Stimulated activated naive CD8-positive, alpha-beta T cell treated with anti-CD3 and anti-CD28 coated beads, Interleukin-15, amount 100 ng/mL, for 72 hours (primary cell): ENCODE measurements at places on chromosomes 4 and X.
A peak's percentile ranks its signal among the peaks of the same experiment; 100 is the strongest.

DNA sequence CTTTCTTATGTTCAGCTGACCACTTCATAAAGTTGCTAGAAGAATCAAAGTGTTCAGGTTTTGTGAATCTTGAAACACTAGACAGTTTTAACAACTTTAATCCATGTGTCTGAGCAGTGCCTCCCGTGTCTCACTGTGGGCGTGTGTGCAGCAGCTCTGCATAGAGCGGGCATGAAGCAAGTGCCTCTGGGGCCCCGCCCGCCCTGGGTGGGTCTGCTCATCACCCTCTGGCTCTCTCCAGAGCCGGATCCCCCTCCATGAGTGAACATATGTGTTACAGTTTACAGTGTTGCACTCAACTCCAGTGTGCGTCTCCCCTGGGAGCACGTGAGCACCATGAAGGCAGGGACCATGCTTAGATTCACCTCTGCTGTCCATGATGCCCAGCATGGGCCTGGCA, 37.6 kb upstream of the CRMP1 start:
- no peak for DNase-seq

GRCh38 chr4:169283114-169283509, 12.4 kb upstream of the SH3RF1 start:
- no peak for DNase-seq

DNA sequence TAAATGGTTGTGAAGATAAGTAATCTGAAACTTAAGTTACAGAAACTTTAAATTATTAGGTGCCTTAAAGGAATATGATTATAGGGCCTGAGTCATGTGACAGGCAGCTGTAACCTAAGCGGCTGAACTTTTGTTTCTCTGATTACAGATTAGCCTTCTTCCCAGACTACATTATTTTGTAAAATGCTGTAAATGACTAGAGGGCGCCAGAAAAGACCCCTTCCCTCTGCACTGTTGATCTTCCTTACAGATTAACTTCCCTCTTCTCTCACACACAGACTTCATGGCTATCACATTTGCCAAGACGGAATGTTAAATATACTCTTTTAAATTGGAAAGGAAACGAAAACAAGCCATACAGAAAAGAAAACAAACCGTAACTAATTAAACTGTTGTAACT, 96.6 kb downstream of the EVC2 start:
- DNase-seq: no peak

- peak; percentile 42 for DNase-seq
Measured at GRCh38 chr4:109276482-109277095, 25.9 kb downstream of the COL25A1 start.

- no peak for DNase-seq
Measured at GRCh38 chr4:182286035-182286434, 42.8 kb downstream of the TENM3 start.

DNA sequence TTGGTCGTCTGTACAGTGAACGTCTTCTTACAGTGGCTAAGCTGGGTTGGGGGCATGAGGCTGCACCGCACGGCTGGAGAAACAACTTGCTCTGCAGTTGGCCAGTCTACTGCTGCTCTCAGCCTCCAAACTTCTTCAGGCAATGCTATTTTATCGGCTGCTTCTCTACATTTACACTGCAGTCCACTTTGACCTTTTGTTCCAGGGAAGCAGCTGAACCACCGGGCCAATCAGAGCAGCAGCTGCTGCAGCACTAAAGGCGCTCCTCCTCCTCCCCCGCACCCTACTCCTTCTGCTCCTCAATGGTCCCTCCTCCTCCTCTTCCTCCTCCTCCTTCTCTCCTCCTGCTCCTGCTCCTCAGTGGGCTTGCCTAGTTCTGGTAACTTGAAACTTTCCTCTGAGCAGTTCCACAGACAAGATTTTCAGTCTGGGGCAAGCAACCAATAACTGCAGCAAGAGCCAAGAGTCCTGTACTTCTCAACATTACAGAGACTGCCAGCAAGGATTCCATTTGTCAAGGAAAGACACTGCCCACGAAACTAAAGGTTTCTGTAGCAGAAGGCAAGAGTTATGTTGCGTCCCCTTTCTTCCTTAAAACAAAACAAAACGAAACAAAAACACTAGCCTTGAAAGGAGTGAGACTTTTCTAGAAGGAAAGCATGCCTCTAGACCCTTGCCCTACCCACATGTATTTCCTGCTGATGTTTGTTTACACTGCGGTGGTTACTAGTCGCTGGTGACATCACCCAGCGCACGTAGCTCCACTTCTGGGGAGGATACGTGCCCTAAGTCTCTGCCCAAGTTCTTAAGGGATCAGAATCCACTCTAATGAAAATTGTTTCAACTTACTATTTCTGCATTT, 125.7 kb upstream of the NAP1L5 start:
- DNase-seq: peak; percentile 69

- no peak for DNase-seq
Measured at GRCh38 chr4:48212165-48212564, 57.5 kb downstream of the TEC start.

- no peak for DNase-seq
Measured at GRCh38 chr4:84719115-84719514, 136.2 kb downstream of the CDS1 start.

DNA sequence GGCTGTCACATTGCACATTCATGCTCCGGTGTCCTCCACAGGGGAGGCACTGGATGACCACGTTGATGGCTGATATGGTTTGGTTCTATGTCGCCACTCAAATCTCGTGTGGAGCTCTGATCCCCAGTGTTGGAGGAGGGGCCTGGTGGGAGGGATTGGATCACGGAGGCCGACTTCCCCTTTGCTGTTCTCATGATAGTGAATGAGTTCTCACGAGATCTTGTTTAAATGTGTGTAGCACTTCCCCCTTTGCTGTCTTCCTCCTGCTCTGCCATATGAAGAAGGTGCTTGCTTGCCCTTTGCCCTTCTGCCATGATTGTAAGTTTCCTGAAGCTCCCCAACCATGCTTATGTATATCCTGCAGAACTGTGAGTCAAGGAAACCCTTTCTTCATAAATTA, 22.3 kb upstream of the NAT8L start:
- no peak for DNase-seq

- no peak for DNase-seq
Measured at GRCh38 chr4:96315815-96316214, 475.9 kb downstream of the PDHA2 start.

DNA sequence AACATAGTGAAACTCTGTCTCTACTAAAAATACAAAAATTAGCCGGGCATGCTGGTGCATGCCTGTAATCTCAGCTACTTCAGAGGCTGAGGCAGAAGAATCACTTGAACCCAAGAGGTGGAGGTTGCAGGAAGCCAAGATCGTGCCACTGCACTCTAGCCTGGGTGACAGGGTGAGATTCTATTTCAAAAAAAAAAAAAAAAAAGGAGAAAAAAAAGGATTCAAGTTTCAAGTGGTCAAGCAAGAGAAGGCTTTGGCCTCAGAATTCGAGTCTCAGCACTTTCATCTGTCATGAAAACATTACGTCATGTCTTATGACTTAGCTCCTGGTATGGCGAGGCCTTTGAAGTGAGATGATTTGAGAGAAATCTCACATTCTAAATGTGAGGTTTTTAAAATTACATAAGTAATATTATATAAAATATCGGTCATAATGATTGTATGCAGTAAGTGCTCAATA, 21.2 kb upstream of the DHRSX start:
- DNase-seq: no peak

GRCh38 chrX:101507372-101507771, 22.1 kb downstream of the ARMCX4 start:
- DNase-seq: no peak

- no peak for DNase-seq
Measured at GRCh38 chr4:141045848-141046247, 87.4 kb downstream of the RNF150 start.

DNA sequence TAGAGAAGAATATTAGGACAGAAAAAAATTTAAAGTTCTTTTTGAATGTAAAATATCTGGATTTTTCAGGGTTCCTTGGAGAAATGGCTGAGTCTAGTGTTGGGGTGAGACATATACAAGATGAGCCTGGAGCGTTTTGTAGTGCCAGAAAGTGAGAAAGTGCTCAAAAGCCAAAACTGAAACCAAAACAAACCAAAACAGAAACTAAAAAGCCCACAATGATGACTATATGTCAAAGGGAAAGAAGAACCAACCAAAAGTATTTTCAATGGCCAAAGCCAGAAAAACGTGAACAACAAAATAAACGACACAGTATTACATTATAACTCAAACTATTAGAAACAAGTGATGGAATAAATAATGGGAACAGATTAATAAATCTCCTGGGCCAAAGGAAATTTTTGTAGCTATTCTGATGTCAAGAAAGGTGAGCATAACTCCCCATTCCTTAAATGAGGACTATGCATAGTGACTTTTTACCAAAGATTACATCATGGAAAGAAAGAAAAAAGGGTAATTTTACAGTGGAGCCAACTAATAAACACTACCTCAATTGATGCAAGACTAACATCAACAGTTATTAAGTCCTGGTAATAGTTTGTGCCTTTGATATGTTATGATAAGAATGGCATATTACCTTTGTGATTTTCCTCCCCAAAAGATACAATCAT, 1137.6 kb downstream of the C4orf33 start:
- no peak for DNase-seq

GRCh38 chrX:9467751-9468150, 2.9 kb downstream of the TBL1X start:
- DNase-seq: no peak

- no peak for DNase-seq
Measured at GRCh38 chrX:66872771-66873170, 233.9 kb upstream of the EDA2R start.

DNA sequence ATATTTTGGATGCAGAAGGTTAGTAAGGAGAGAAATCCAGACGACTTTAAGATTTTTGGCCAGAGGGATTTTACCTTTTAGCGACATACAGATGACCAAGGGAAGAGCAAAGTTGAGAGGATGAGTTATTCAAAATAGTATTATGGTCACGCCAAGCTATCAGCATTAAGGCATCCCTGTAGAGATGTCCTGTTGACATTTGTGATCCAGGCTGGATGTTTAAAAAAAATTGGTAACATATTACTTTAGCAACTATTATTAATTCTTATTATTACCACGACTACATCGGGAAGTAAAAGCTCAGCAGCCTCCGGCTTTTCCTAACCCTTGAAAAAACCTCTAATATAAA, 562 bp upstream of the OSTC start:
- no peak for DNase-seq

DNA sequence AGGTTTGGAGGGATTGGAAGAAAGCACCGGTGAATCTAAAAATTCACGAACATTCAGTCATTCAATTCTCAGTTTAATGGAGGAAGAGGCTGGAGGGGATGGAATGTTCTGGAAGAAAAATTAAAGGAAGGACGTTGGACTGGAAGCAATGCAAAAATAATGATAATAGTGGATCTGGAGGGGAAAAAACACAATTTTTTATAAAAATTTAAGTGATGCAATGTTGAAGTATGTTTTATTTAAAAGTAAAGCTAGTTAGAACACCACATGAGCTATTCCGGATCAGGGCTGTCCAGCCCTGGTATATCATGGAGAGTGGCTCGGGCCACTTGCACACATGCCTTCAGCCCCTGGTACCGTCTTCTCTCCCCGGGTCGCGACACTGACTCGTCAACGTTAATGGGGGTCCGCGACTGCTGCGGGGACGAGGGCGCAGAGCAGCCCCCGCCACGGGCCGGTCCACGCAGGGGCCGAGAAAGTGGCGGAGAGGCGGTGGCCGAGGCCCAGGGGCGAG, 204.6 kb downstream of the TENM3 start:
- DNase-seq: no peak

- DNase-seq: no peak
Measured at GRCh38 chrX:28888416-28888815, 301.2 kb downstream of the IL1RAPL1 start.

DNA sequence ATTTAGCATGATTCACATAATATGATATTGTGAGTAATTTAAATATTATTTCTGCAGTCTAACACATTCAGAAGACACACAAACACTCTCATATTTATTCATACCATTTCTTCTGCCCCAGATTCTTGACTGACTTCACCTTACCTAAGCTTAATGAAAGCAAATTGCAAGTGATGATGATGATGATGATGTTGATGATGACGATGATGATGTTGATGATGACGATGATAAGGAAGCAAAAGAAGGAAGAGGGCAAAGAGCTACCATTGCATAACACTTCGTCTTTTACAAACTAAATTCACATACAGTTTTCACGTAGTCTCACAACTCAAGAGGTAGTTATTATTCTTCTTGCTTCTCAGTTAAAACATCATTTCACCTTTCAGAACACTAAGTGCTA, 404.7 kb downstream of the NAF1 start:
- DNase-seq: no peak

- DNase-seq: no peak
Measured at GRCh38 chr4:174867903-174868302, 38.9 kb upstream of the GLRA3 start.

DNA sequence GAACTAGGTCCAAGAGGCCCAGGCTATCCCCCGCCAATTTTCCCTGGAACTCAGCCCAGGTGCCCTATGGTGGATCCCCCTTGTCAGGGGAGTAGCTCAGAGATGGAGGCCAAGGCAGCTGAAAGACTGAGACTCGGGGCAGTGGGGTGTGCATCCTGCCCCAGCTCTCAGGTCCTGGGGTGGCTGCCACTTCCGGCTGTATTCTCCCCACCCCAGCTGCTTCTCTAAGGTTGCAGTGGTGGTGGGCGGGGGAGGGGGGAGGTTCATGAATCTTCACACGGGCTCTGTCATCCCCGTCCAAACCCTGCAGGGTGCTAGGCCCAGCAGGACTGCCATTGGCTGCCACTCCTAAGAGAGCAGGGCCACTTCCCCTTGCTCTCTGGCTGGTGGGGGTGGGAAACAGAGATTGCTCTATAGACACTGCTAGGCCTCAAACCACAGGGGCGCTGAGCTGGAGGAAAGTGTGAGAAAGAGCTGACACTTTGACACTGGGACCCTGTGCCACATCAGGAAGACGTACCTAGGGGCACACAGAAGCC, 1.5 kb downstream of the SASH3 start:
- peak; percentile 69 for DNase-seq

- DNase-seq: no peak
Measured at GRCh38 chr4:174869339-174869738, 40.3 kb upstream of the GLRA3 start.

DNA sequence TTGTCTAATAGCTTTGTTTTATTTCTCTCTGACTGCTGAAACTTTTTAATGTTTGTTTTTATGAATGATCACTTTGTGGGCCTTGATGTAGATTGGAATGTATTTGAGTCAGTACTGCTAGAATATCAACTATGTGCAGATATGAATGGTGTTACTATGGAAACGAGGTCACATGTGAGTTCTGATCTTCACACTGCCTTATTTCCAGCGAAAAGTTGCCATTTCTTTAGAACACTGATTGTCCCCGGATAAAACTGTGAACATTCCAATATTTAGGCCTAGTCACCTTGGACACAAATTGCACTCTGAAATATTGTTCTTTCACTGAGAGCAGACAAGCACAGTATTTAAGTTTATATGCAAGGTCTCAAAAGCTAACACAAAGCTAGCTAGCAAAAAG, 27.2 kb upstream of the MAGED1 start:
- no peak for DNase-seq

DNA sequence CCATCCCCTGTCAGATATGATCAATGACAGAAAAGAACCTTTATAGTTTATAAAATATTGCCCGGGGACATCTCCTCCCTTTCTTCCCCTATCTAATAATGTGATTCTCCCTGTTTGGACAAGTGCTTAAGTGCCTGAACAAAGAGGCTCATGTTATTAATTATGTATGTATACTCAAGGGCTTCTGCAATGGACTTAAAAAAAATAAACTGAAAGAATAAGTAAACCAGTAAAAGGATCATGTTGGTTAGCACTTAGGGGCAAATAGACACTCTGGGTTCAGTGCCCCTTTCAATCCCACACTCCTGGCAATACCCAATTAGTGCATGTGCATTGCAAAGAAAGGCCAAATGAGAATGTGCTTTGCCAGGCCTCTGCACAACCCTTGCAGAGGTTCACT, 30.7 kb upstream of the RPS6KA6 start:
- no peak for DNase-seq
